ENCODE measurements at places on chromosomes 16 and 17.
A peak's percentile ranks its signal among the peaks of the same experiment; 100 is the strongest.

- no peak for DNase-seq
Observed at GRCh38 chr17:33981711-33982601, 273.1 kb upstream of the CCL2 start.

DNA sequence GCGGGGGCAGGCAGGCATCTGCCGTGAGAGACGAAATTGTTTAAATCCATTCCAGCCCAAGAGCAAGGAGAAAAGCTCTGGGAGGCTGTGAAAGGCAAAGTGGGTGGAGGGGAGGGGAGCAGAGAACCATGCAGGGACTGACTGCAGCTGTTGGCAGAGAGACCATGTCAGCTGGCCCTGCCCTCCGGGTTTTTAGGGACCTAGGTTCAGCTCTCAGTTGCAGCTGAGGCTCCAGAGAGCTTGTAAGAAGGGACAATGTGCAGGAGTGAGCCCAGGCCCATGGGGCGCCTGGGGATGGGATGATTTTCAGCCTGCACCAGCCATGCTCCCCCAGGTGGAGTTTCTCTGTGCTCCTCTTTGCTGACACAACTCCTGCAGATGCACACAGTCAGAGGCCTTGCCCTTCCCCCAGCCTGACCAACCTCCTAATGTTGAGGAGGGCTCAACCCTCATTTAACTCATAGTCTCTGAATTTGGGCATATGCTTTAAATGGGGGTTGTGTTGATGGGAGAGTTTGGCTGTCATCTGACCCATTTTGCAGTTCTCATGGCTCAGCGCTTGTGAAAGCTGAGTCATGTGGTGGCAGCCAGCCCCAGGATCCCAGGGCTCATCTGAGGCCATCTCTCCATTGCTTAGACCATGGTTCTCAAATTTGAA lies 70.9 kb downstream of the PLXDC1 start:
- DNase-seq, result no peak

DNA sequence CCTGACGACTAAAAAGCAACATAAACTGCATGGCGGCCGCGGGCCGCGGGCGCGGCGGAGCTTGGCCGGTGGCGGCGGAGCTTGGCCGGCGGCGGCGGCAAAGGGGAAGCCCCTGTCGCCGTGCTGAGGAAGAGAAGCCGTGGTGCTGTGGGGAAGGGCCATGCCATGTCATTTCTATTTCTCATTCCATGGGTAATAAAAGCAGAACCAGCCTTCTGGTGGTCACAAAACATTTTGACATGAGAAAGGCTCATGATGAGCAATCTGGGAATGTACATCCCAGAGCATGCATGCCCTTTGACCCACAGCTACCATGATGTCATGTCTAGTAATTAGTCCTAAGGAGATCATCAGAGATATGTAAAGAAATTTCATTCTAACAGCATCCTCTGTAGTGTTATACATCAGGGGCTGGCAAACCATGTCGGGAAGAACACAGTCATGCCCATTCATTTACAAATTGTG lies 23.9 kb upstream of the HEATR6 start:
- DNase-seq, result peak; percentile 51

DNA sequence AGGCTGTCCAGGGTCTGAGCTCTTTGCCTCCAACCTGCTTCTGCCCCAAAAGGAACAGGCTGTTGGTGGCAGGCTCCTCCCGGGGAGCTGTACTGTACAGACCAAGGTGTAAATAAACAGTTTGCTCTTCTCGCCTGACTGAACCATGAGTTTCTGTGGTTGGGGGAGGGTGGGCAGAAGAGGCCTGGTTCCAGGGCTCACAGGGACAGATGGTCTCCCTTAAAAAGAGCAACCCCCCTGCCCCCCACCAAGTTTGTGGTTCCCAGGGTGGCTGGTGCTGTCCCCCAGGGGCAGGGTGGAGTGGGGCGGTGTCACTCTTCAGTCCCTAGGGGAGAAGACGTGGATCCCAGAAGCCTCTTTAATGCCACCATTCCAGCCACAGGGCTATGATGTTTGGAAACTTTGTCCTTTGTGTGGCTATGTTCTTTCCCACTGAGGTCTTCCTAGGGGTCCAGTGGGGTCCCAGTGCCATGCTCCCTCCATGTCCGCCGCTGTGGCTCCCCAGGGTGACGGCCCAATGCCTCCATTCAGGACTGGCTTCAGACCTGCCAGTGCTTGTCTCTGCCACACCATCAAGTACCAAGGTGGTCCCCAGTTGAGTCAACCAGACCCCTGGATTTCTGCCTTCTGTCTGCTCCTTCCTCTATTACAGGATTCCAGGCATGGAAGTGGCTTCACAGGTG lies 146.7 kb downstream of the RAB11FIP4 start:
- DNase-seq, result no peak

DNA sequence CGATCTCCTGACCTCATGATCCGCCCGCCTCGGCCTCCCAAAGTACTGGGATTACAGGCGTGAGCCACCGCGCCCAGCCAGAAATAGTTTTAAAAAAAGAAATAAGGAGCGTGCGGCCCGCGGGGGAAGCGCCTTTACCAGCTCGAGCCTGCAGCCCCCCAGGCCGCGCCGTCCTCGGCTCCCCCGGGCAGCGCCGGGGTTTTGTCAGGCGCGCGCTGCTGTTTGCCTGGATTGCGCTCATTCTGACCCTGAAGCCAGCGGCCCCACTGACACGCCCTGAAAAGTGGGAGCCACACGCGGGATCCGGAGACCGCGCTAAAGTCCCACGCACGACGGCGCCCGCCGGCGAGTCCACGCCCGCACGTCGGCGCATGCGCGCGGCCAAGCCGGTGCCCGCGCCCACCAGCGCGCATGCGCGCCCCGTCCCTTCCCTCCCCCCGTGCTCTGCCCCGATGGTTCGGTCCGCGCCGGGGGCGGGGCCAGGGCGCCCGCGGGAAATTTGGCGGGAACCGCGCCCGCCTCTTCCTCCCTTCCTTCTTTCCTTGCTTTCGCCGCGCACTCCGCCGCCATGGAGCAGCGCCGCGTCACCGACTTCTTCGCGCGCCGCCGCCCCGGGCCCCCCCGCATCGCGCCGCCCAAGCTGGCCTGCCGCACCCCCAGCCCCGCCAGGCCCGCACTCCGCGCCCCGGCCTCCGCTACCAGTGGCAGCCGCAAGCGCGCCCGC lies at the start of gene CDT1:
Gene CDT1, plus strand, starts transcription at position 526 of the 724 bp plus-strand sequence. Its CDS starts 43 bp downstream, at position 569.
- peak; percentile 89 for DNase-seq

DNA sequence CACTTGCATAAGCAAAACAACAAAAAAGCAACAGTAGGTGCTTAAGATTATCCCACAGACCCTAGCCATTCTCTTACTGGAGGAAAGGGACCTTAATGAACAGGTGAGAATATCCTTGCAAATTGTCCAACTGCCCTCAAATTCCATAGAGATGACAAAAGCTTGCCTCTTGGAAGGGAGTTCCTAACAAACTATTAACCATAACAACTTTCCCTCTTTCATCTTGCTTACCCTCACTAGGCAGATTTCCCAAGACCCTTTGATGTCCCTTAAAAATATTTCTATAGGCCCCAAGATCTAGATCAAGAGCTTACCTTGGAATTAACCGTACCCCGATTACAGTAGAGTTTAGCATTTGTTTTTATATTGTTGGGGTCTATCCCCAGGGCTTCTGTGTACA lies 21.8 kb downstream of the CNP start:
- no peak for DNase-seq

GRCh38 chr17:74199306-74200092 lies 4.0 kb upstream of the RPL38 start:
- DNase-seq, result peak; percentile 84

DNA sequence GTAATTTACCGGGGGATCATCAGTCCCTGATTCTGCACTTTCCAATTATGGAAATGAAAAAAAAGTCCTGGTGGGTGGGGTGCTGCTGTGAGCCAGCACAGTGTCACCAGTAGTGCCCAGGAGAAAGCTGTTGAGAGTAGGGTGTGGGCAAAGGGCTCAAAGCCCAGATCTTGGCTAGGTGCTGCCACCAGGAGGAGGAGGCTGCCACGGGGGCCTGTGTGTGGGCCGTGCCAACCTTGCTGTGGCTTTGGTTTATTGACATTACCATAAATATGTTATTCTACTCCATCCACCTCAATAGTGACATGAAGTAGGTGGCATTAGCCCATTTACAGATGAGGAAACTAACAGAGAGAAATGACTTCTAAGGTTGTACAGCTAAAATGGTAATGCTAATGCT lies 6.7 kb upstream of the PRPSAP2 start:
- DNase-seq, result no peak

GRCh38 chr16:29641561-29641960 lies 21.5 kb upstream of the SPN start:
- no peak for DNase-seq

DNA sequence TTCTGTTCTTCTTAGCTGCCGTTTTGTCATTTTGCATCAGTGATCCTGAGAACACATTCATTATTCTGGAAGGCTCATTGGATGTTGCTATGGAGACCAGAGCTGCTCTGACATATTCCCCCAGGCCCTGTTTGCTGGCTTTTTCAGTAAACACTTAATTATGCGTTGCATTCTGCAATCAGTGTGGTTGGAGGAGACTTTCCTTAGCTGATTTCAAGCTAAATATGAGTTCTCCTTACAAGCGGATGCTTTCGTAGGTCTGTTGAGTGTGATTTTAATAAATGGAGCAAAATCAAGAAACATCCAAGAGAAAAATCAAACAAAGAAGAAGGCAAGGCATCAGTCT lies 38.2 kb upstream of the NUDT7 start:
- no peak for DNase-seq

DNA sequence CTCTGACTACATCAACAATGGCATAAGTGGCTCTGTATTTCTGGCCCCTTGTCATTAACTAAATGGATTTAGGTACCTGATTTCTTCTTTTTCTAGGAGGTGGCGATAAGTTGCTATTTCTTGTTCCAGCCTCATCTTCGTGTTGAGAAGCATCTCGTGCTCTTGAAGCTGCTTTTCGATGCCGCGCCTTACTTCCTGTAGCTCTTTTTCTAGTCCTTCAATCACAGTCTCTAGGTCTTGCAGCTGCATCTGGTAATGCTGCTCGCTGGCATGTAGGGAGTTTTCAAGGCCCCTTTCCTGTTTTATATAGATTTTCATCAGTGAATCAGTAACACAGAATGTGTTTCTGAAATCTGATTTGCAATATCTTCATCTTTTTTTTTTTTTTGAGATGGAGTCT lies 5.1 kb downstream of the KRT222 start:
- no peak for DNase-seq

DNA sequence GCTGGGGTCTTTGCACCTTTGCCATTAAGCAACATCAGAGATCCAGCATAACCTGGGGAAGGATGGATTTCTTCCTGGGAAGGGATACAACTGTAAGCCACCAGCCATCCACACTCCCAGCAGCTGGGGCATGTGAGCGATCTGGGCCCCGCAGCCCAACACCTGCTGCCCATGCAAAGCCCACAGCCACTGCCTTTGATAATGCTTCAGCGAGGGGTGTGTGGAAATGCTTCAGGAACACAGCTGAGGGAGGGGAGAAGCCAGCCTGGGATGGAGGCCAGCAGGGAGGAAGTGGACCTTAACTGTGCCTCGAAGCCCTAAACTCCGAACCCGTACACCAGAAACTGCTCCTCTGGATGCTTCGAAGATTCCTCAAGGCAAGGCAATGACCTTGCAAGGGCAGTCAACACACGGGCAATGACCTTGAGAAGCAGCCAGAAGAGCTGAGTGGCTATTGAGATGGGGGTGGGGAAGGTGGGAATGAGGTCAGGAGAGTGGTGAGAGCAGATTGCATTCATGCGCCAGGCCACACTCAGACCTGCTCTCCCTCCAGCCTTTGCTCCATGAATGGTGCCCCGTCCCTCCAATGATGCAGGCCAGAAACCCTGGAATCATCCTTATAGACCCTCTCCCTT lies 49.1 kb downstream of the KATNIP start:
- DNase-seq, result no peak

- DNase-seq, result no peak
Observed at GRCh38 chr17:5705876-5706576, 121.7 kb upstream of the NLRP1 start.

DNA sequence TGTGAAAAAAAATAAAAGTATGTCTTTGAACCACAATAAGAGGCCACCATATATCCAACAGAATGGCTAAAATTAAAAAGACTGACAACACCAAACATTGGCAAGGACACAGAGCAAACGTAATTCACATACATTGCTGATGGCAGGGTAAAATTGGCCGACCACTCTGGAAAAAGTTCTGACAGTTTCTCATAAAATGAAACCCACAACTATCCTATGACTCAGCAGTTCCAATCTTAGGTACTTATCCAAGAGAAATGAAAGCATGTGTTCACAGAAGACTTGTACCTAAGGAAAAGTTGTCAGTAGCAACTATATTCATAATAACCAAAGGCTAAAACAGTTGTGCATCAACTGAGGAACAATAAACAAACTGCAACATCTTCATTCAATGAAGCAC lies 357.3 kb upstream of the XYLT1 start:
- no peak for DNase-seq

DNA sequence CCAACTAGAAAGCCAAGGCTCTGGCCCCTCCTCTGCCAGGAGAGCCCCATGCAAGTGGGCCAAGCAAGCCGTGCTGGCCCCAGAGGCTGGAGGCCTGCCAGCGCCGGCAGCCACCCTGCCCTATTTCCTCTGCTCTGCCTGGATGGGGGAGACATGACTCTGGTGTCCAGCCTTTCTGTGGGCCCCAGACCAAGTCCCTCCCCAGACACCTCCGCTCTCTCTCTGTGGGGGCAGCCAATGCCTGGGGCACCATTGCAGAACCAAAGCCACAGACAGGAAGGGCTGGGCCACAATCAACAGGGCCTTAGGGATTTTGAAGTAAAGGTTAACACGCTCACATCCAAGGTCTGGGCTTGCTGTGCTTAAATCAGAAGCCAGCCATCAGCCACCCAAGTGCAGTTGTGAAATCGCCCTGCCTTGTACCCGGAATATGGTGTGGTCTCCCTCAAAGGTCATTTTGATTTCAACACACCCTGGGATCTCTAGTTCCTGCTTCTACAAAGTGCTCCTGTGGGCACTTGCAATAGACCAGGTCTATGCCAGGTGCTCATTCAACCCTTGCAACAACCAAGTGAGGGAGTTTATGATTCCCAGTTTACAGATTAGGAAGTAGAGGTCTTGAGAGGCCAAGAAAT lies 63.5 kb upstream of the TEX2 start:
- no peak for DNase-seq

- DNase-seq, result no peak
Observed at GRCh38 chr17:39664581-39665561, at the start of gene TCAP. TCAP (plus strand) TSS chr17:39665349; CDS start chr17:39665360, 11 bp downstream.

- no peak for DNase-seq
Observed at GRCh38 chr16:70302745-70303144, 3.8 kb downstream of the DDX19B start.

DNA sequence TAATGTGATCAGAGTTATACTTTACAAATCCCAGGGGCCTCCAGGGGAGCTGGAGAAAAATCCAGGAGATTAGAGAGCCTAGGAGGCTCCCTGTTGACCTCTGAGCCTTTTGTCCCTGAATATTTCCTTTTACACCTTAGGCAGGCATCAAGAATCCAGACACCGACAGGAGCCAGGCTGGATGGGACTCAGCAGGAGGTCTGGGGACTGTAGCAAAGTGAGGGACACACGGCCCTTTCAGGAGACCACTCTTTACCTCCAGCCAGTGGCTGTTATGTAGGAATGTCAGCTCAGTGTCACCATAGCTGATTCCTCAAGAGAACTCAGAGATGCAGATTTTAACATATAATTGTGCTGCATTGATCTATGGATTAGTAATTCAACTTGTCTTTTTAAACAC lies 198.4 kb downstream of the SHISA9 start:
- no peak for DNase-seq

Measured in stimulated activated CD8-positive, alpha-beta memory T cell treated with anti-CD3 and anti-CD28 coated beads, Interleukin-4, amount 100 ng/mL, for 48 hours (primary cell).